Nucleus accumbens (tissue), 56 donors: ENCODE measurements at places on chromosomes 6 and 20.

GRCh38 chr20:56285496-56285895 is 37.0 kb downstream of the MC3R start:
- DNase-seq, result no peak

- no peak for DNase-seq
These were observed 11.7 kb downstream of the SLC13A3 start for GRCh38 chr20:46639587-46639986.

DNA sequence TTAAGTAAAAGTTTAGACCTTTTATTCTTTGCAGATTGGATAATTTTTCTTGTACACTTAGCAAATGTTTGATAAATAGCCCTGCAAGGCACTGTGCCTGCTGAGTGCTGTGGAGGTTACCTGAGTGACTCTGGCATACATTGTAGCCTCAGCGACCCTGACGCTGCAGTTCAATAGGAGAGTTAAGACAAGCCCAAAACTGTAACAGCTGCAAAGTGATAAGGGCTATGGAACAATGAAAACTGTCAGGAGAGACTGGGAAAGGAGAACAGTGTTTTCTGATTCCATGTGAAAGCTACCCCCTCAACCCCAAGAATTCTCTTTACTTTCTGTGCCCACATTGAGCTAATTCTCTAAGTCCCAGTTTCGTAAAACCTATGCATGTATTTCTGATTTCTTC is 22.2 kb downstream of the HIVEP1 start:
- DNase-seq, result no peak

GRCh38 chr6:79687759-79688158 is 56.6 kb downstream of the SH3BGRL2 start:
- no peak for DNase-seq

DNA sequence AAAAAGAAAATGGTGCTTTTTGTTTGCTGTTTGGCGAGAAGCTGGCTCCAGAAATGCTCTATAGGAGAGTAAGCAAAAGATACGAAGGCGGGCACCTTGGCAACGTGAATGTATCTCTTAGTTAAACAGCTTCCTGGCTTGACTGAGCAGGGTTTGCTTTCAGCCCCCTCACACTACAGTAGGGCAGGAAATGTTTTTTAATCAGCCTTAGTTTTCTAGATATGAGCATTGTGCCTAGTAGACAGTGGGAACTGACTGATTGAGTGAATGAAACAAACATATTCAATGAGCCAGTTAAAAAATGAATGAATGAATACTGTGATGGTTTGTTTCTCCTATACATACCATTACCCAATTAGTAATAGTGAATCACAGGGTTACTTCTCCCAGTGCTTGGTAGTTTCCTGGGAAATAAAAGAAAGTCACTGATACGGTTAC is 19.9 kb downstream of the CAP2 start:
- no peak for DNase-seq

GRCh38 chr20:1697592-1697991 is 40.0 kb upstream of the SIRPG start:
- DNase-seq, result no peak

GRCh38 chr6:56364431-56364826 is 117.0 kb upstream of the COL21A1 start:
- DNase-seq, result no peak

- no peak for DNase-seq
These were observed 5.5 kb downstream of the OGFRL1 start for GRCh38 chr6:71294121-71294523.

GRCh38 chr6:49913636-49914375 is 47.5 kb upstream of the CRISP1 start:
- DNase-seq, result no peak

DNA sequence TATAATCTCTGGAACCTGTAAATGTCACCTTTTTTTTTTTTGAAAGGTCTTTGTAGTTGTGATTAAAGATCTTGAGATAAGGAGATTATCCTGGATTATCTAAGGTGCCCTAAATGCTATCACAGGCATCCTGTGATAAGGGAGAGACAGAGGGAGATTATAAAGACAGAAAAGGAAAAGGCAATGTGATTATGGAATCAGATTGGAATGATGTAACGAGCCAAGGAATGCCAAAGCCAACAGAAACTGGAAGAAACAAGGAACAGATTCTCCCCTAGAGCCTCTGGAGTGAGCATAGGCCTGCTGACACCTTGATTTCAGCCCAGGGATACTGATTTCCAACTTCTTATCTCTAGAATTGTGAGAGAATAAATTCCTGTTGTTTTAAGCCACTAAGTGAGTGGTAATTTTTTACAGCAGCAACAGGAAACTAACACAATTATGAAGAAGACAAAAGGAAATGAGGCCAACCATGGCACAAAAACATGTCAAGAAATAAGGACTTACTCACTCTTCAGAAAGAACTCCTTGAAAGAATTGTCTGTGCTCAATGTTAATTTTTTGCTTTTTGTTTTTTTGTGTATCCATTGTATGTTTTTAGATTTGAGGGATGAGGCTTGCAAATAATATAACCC is 82.7 kb downstream of the CFAP61 start:
- DNase-seq, result no peak

DNA sequence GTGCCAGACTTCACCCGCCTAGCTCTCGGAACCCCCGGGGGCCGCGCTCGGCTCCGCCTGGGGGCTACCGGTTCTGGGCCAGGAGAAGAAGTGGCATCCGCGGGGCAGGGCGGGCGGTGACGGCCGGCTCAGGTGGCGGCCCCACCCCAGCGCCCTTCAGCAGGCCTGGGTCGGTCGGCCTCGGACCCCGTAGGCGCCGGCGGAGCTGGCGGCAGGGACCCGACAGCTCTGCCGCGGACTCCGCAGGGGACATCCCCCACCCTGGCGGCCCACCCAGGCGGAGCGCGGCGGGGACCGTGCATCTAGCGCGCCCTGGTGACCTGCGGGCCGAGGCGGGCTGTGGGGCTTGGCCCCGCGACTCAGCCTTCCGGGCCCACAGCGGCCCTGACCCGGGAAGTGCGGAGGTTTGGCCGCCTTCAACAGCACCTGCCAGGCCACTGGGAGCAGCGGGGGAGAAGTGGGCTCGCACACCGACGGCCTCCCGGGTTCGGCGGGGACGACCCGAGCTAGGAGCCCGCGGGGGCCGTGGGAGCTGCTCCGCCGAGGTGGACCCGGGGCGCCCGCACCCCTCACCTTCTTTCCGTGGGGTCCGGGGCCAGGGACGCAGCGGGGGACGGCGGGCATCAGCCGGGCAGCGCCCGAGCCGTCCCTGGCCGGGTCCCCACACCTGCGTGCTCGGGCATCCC is 87.1 kb downstream of the TMEM242 start:
- no peak for DNase-seq

DNA sequence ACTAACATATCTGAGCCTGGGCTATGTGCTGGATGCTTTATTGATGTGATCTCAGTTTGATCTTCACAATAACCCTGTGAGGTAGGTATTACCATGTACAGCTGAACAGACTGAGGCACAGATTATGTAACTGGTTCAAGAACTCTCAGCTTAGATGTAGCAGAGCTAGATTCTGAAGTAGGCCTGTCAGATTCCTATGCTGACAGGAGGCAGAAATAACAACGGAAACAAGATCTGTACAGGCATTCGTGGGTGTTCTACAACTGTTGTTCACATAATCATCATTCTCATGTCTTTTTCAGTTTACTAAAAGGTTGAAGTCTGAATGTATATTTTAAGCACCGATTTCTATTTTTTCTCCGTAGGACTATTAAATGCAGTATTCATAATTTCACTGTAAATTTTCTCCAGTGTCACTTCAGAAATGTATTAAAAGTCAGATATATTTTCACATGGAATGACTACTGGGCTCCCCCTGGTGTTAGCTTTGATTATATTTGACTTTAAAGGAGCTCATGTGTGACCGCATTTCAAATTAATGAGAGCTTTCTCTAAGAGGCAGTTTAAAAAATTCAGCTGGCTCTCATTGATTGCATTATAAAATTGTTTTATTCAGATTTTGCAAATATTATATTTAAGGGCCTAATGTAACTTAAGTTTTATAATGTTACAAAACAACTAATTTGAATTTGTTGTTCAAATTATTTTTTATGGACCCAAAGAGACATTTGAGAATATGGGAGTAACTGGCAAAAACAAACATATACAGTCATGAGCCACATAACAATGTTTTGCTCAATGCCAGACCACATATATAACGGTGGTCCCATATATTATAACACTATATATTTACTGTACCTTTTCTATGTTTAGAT is 36.4 kb upstream of the SLC17A4 start:
- no peak for DNase-seq

- no peak for DNase-seq
These were observed 35.5 kb upstream of the SLC23A2 start for GRCh38 chr20:5036828-5037227.

DNA sequence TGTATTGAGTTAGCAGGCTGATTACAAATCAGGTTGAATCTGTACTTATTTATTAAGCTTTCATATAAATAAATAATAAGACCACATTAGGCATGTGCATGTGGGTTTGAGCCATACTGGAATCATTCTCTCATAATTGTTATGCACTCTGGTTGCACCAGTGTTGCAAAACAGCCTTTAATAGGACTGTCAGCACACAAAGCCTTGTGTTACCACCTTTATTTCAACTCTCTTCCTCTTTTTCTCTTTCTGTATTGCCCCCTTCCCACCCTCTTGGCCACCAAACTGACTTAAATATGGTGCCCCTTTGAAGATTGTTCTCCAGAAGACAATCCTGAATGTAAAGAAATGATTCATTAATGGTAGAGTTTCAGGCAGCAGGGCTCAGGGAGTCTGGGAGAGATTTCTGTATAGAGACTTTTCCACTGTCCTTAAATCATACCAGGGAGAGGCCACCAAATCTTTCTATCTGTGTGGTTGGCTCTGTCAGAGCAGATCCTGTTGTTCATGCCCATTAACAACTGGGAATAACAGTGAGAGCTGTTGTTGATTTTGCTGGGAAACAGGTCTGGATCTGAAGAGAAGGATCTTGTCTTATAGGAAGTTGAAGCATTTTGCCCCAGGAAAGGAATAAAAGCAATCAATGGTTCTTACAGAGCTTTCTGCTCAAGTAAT is 131.6 kb upstream of the SOX4 start:
- DNase-seq, result no peak

- no peak for DNase-seq
These were observed 153.8 kb downstream of the ERMARD start for GRCh38 chr6:169905041-169905807.

DNA sequence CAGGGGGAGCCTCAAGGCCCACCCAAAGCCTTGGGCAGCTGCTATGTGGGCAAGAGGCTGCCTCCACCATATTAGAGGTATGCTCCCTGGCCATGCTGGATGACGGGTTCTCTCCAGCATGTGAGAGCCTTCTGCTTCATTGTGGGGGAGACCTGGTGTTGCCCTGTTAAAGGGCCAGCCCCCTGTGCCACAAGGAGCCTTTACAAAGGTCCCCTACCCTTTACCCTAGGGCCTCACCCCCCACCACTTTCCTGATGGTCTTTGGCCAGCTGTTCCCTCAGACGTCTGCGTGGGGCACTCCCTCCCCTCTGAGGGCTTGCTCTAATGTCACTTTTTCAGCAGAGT is 5.2 kb downstream of the ADIG start:
- no peak for DNase-seq

DNA sequence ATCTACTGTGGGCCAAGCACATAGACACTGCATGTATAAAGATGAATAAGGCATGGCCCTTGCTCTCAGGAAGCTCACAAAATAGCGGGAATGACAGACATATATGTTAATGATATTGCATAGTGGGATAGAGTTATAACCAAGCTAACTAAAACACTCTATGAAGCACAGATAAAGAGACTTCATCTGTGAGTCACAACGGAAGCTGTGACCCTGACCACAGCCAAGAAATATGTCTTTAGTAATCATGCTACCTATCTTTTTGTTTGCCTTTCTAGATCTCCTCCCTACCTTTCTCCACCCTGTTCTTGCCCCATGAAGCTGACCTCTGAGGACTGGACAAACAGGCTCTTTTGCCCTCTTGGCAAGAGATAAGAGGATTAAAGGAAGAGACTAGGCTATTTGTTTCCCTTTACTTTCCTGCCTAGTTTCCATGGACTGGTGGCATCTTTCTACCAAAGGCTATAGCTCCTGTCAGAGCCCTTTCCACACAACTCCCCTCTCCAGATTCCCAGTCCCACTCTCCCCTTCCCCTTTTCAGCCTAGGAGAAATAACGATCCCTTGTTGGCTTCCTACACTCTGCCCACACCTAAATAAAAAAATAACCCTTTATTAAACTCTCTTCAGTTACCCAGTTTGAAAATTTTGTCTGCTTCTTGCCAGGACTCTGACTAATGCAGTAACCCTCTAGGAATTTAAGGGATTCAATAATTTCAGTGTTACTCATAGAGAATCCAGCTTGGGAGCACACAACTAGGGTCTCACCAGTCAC is 504.9 kb upstream of the MARCKS start:
- no peak for DNase-seq

- no peak for DNase-seq
These were observed 109.5 kb upstream of the CLDN20 start for GRCh38 chr6:155154158-155154830.

DNA sequence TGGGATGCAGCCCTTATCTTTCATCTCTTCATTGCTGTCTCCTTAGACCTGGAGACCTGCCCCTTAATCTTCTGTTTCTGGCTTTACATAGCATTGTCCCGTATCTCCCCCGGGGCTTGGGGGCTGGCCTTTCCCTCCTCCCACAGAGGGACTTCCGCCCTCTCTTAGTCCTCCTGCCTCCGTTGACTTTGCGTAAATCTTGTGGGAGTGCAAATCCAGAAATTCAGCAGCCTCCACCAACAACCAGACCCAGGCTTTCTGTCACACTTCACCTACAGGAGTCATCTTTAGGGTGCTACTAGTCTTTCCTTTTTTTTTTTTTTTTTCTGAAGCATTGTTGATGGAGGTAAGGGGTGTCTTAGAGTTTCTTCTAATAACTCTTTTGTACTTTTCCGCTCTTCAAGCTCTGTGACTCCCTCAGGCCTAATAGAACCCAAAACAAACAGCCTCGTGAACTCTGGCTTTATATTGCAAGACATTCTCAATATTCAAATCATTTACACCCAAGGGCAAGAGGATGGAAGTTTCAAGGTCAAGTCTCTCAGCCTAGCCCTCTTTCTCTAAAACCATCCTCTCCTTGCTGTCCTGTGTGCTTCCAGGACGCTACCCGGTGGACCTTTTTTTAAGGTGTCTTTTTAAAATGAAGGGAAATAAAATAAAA is 66.2 kb downstream of the RREB1 start:
- DNase-seq, result no peak

DNA sequence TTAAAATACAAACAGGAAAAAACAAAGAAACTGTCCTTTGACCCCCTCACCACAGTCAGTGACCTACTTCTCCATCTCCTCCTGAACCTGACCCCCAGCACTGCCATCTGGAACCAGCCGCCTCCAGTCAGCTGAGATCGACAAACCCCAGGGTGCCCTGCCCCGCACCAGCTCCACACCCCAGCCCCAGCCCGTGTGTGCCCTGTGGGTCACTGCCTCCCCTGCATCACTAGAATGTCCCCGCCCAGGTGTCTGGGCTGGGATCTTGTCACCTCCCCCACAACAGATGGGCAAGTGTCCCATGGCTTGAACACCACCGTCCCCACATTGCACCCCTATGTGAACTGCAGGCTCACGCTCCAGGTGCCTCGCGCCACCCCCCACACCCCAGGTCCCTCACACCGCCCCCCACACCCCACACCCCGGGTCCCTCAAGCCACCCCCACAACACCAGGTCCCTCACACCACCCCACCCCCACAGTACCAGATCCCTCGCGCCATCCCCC is 13.3 kb downstream of the TAF4 start:
- DNase-seq, result no peak
